ENCODE measurements at places on chromosomes 1 and 21.

DNA sequence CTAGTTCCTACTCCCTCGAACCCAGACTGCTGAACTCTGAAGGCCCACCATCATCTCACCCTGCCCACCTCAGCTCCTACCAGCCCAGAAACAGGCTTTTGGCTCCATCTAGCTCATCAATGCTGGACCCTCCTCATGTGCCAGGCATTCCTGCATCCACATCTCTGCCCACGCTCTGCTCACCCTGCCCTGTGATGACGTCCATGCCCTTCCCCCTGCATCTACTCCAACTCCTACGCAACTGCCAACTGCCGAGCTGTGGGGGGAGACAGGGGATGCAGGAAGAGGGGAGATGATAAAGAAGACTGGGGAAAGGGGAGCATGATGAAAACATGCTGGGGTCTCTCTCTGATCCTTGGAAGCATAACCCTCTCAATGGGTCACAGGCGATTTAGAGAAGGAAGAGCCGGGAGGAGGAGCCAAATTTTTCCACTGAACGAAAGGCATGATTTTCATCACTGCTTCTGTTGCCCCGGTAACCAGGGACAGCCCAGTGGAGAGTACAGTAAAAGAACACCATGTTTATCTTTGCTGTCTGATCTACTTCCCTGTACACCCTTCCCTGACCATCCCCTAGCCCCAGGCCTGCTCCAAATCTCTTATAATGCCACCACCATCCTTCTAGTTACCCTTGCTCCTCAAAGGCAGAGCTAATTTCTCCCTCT is 44.3 kb downstream of the CD34 start:
- no peak for DNase-seq

DNA sequence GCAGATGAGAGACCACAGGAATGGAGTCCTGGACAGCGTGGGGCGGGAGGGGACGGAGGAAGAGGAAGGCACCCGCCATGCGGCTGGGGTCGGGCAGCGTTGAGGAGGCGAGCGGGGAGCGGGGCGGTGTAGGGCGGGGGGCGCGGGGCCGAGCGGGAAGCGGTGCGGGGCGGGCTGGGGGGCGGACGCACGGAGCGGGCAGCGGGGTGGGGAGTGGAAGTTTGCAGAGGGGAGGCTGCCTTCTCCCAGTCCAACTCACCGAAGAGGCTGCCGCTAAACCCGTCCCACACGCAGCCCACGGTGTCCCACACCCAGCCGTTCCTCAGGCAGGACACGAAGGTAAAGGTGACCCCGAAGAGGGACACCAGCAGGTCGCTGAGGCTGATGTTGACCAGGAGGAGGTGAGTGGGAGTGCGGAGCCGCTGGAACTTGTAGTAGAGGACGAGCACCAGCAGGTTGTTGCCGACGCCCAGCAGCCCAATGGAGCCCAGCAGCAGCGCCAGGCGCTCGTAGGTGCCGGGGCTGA is 483 bp downstream of the CHML start:
- DNase-seq: no peak

DNA sequence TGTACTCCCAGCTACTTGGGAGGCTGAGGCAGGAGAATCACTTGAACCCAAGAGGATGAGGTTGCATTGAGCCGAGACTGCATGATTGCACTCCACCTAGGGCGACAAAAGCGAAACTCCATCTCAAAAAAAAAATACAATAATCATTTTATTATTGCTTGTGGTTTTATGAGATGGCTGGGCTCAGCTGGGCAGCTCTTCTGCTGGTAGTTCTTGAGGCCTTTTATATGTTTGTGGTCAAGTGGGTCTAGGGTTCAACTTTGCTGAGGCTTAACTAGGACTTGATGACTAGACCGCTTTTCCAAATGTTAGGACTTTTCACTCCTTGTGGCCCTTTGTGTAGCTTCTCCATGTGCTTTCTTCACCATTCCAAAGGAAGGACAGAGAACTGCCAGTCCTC is 53.2 kb downstream of the SLC35F3 start:
- no peak for DNase-seq

GRCh38 chr1:41977326-41977725 is 58.6 kb upstream of the HIVEP3 start:
- peak; percentile 89 for DNase-seq

GRCh38 chr1:1295154-1295923 is 12.4 kb downstream of the ACAP3 start:
- DNase-seq: no peak

DNA sequence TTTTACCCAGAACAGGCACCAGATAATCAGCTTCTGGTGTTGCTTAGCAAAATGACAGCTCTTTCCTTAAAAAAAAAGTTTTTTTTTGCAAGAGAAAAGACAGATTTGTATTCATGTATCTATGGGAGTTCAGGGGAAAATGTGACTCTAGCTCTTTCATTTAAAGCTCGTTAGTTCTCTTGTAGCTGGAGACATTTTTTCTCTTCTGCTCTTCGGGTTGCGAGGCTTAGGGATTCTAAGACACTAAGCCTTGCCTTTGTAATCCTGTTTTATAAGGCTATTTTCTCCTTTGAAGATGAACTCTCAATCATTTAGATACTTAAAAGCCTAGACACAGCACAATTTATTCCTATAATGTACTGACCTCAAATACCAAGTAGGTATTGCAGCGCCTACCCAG is 40.3 kb upstream of the EDARADD start:
- no peak for DNase-seq

DNA sequence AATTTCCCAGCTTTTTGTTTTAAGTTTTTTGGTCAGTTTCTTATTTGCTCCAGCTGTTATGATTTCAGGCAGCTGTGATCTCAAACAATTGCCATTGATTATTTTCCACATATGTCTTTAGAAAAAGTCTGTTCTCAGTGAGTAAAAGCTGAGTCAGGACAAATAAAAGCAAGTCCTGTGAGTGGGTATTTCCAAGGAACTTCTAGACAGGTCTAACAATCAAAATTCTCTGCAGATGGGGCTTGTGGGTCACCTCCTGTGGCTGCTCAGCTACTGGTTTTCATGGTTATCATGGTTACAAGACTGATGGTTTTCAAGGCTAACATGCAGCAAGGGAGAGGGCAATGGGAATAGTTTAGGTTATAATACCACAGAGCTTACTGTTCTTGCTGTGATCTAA is 585.7 kb downstream of the LMO4 start:
- DNase-seq: no peak

GRCh38 chr1:87916965-87917364 is 588.3 kb downstream of the LMO4 start:
- no peak for DNase-seq

DNA sequence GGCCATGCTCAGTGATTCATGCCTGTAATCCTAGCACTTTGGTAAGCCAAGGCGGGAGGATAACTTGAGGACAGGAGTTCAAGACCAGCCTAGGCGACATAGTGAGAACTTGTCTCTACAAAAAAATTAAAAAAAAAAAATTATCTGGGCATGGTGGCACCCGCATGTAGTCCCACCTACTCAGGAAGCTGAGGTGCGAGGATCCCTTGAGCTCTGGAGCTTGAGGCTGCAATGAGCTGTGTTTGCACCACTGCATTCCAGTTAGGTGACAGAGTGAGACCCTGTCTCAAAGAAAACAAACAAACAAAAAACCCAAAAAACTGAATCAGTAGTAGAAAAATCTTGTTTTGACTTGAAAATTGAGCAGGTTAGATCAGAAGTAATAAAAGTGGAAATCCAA is 67.1 kb upstream of the IPO9 start:
- no peak for DNase-seq

- no peak for DNase-seq
Observed at GRCh38 chr21:32366191-32366590, 26.6 kb downstream of the URB1 start.

GRCh38 chr1:229428256-229428655 is 5.6 kb downstream of the ACTA1 start:
- no peak for DNase-seq

- no peak for DNase-seq
Observed at GRCh38 chr1:202018468-202019234, 8.3 kb downstream of the ELF3 start.

GRCh38 chr1:7317888-7318287 is 453.2 kb upstream of the VAMP3 start:
- no peak for DNase-seq

DNA sequence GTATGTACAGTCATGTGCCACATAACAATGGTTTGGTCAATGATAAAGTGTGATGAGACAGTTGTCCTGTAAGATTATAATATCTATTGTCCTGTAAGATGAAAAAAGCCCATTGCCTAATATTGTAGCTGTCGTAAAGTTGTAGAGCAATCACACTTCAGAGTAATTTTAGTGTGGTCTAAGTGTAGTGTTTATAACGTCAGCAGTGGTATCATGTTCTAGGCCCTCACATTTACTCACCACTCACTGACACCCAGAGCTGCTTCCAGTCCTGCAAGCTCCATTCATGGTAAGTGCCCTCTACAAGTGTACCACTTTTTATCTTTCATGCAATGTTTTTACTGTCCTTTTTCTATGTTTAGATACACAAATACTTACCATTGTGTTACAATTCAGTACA is 259.9 kb upstream of the RAB4A start:
- no peak for DNase-seq

DNA sequence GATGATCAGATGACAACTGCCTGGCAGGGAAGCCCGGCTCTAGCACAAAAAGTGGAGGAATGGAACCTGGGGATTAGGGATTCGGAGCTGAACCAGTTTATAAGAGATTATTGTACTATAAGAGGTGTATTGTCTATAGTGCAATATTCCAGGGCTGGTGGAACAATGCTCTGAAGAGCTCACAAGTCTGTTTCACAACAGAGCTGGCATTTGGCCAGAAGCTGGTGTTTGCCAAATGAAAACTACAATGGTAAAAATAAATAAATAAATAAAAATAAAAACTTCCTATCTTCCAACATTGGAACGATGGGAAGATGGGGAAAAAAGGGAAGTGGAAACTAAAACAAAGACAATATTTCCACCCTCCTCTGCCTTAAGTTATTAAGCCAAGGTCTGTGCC is 73.5 kb downstream of the CHODL start:
- DNase-seq: no peak

DNA sequence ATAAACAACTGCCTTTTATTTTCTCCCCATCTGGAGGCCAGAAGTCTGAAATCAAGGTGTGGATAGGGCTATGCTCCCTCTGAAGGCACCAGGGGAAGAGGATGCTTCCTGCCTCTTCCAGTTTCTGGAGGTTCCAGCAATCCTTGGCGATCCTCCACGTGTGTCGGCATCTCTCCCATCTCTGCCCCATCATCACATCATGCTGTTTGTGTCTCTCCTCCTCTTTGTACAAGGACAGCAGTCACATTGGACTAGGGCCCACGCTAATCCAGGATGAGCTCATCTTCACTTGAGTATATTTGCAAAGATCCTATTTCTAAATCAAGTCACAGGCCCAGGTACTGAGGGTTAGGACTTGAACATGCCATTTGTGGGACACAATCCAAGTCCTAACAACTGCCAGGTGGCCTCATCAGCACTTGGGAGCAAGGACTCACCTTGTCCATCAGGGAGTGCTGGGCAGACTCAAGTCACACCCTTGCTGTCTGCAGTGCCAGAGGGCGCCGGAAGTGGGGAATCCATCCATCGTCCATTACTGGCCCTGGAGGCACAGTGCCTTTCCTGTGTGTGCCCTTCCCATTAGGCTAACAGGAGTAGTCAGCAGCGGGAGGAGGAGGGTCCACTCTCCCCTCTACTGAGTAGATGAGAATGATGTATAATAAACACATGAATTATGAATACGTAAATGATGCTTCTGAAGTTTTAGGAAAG is 185.4 kb upstream of the AJAP1 start:
- DNase-seq: no peak

DNA sequence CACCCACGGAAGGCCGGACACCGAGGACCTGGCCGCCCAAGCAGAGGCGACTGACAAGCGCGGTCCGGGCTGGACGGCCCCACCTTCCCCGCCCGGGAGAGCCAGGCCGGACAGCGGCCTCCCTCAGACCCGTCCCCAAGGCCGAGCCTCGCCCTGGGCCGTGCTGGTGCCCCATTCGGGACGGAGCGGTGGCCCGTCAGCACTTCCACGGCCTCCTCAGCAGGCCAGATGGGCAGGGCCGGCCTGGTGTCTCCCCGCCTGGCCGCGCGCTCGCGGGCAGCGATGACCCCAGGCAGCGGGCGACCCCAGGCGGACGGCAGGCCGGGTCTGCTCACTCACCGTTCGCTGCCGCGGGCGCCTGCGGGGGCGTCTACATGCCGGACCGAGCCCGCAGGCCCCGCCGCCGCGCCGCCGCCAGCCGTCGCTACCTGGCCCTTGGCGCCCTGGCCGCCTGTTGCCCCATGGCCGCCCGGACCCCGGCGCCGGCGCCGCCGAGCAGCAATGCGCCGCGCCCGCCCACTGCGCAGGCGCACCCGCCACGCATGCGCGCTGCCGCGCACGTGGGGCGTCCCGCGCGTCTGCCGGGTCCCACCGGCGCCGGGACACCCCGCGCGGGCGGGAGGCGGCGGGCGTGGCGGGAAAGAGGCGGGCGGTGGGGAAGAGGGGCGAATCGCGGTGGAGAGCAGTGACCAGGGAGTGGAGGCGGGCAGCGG is at the start of gene NADK:
TSS of gene NADK (minus strand) at position 521 of the 713 bp plus-strand sequence. CDS start 13,064 bp downstream, outside the sequence.
- peak; percentile 42 for DNase-seq

- DNase-seq: no peak
Observed at GRCh38 chr1:203177036-203177405, 1.4 kb upstream of the MYBPH start.

- no peak for DNase-seq
Observed at GRCh38 chr1:154741741-154742495, 128.2 kb downstream of the KCNN3 start.

- DNase-seq: no peak
Observed at GRCh38 chr1:211701733-211702132, 26.3 kb upstream of the NEK2 start.

DNA sequence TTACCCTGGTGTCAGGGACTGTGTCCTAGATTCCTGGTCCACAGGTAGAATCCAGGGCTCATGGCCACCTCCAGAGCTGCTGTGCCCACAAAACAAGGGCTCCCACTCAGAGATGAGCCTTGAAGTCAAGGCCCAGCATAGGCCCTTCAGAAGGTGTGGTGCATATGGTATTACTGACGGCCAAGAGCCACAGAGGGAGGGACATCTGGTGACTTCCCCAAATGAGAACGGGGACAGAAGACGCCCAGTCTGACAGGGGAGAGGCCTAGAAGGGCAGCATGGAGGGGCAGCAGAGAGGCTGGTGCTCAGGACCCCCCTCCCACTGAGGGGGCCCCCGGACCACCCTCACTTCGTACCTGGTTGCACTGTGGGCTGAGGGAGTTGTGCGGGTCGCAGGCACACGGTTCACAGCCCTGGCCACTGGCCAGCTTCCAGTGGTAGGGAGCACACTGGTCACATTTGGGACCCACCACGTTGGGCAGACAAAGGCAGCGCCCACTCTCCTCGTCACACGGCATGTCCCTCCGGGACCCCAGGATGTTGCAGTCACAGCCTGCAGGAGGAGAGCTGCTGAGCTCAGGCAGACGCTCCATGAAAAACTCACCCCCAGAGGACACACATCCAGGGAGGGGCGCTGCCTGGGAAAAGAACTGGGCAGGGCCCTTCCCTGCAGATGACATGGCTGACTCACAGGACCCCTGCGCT is 25.0 kb downstream of the LAMB3 start:
- no peak for DNase-seq

- DNase-seq: no peak
Observed at GRCh38 chr1:10753299-10753698, 43.1 kb downstream of the CASZ1 start.

GRCh38 chr1:59738591-59739015 is 76.1 kb upstream of the HOOK1 start:
- no peak for DNase-seq

- peak; percentile 49 for DNase-seq
Observed at GRCh38 chr1:172742599-172743500, 83.9 kb downstream of the FASLG start.
